Thoracic aorta (tissue), 2 donors: ENCODE measurements at places on chromosomes 12 and 14. TPM values are rescaled to one million over a fixed set of nuclear protein-coding genes. Genes with fewer than 3 reads are reported as not detected.

GRCh38 chr12:57489157-57489641 lies 1.3 kb downstream of the MARS1 start:
- peak overlapping the region; percentile 72 for H3K4me3 ChIP-seq
- no peak overlapping the region for H3K27ac ChIP-seq
- peaks cover 6% of the 10 kb centered on the region for H3K4me1 ChIP-seq

- no peak overlapping the region for H3K4me3 ChIP-seq
- H3K4me1 ChIP-seq = no peaks in the 10 kb centered on the region
- no peak for DNase-seq
- H3K27ac ChIP-seq = no peak overlapping the region
- H3K27me3 ChIP-seq = no peaks in the 10 kb centered on the region
These were observed 35.7 kb downstream of the FOXN4 start for GRCh38 chr12:109273354-109273753.

DNA sequence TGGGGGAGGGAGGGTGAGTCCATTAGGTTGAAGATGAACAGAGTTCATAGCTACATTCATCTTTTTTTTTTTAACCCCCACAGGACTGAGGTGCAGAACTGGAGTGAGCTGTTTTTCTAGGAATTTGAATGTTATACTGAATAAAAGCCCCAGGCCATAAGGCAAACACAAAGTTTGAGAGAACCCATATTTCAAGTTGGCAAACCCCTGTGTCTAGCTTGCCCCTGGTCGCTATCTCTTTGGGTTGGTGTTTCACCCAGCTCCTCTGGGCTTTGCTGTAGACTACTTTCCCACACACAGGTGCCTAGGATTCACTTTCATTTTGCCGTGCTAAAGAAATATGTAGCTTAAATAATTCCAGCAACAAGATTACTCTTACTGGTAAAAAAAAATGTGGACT lies 5.2 kb upstream of the LMO3 start:
- no peak for DNase-seq
- H3K4me3 ChIP-seq = peak overlapping the region; percentile 79
- H3K4me1 ChIP-seq = peaks cover 36% of the 10 kb centered on the region
- H3K36me3 ChIP-seq = no peaks in the 10 kb centered on the region
- H3K27me3 ChIP-seq = no peaks in the 10 kb centered on the region

The UBE3B gene
- 41.4 TPM for total RNA-seq

DNA sequence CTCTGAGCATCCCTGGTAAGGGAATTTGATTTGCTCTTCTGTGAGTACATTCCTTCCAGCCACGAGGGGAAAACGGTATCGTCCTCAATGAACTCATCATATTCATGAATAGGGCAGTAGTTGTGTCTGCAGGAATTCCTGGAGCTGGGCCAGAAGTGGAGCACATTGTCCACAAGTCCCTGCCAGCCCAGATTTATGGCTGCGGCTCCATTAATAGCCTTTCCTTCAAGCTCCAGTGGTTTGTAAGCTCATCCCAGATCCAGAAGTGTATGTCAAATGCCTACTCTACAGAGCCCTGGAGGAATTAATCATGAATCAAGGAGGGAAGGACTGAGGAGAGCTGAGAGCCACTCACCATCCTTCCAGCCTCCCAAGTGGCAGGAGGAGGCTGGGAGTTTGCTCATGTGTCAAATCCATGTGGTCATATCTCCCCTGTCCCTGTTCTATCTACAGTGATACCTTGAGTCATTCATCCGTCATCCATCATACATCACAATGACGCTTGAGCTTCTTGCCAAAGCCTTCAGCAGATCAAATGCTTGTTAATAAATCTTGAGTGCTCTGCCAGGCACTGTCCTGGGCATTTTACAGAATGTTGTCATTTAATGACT lies 65.5 kb downstream of the SVOP start:
- H3K27ac ChIP-seq = no peak overlapping the region
- H3K4me3 ChIP-seq = no peak overlapping the region
- no peak for DNase-seq
- peaks cover 4% of the 10 kb centered on the region for H3K4me1 ChIP-seq
- H3K36me3 ChIP-seq = no peaks in the 10 kb centered on the region

The NKX2-1 gene
- not detected for total RNA-seq

The DLGAP5 gene
- 0.14 TPM for total RNA-seq

The RNASE7 gene
- not detected for total RNA-seq

The KCNH3 gene
- total RNA-seq = 0.95 TPM

DNA sequence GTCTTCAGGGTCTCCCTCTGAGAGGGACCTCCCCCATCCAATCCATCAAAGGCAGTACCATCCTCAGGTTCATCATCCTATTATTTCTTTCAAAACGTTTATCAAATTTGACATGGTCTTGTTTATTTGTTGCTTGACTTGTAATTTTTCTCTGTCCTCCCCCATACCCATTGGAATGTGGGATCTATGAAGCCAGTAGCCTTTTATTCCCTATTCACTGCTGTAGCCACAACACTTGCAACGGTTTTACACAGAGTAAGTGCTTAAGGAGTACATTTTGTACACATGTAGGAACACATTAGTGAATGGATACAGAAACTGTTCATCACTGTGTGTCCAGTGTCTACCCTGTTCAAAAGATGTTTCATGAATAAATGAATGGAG lies 41.5 kb downstream of the IGF1 start:
- DNase-seq = no peak
- H3K27ac ChIP-seq = no peak overlapping the region
- no peaks in the 10 kb centered on the region for H3K4me1 ChIP-seq
- no peaks in the 10 kb centered on the region for H3K36me3 ChIP-seq
- no peak overlapping the region for H3K4me3 ChIP-seq
- no peaks in the 10 kb centered on the region for H3K27me3 ChIP-seq

The PIP4K2C gene
- total RNA-seq = 39.9 TPM

GRCh38 chr12:124045671-124046455 lies 72.8 kb downstream of the ZNF664 start:
- H3K27ac ChIP-seq = no peak overlapping the region
- no peaks in the 10 kb centered on the region for H3K36me3 ChIP-seq
- no peak for DNase-seq
- H3K4me3 ChIP-seq = no peak overlapping the region
- H3K4me1 ChIP-seq = no peaks in the 10 kb centered on the region

The CCDC197 gene
- not detected for total RNA-seq

The KRT83 gene
- not detected for total RNA-seq

- H3K27me3 ChIP-seq = no peaks in the 10 kb centered on the region
- no peak overlapping the region for H3K4me3 ChIP-seq
These were observed 10.0 kb upstream of the CSRP2 start for GRCh38 chr12:76888775-76889174.
